DND-41 (cell line): ENCODE measurements at places on chromosomes 6 and 20.

DNA sequence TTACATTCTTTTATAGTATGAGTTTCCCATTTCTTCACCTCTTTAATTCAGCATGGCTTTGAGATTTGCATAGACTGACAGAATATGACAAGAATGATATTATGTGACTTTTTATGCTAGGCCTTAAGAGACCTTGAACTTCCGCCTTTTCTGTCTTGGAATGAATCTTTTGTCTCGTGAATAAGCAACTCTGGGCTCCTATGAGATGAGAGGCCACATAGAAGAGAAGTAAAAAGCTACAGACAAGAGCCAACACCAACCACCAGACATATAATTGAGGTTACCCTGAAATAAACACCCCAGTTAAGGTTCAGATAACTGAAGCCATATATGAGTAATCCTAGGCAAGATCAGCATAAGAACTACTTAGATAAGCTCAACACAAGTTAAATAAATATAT, 600.8 kb downstream of the MEI4 start:
- DNase-seq = no peak

GRCh38 chr6:81999270-81999669, 246.8 kb upstream of the TENT5A start:
- no peak for DNase-seq

- DNase-seq = no peak
Observed at GRCh38 chr6:135962731-135963130, 111.2 kb downstream of the PDE7B start.

- no peak for DNase-seq
Observed at GRCh38 chr6:99138445-99138844, 190.7 kb upstream of the FBXL4 start.

DNA sequence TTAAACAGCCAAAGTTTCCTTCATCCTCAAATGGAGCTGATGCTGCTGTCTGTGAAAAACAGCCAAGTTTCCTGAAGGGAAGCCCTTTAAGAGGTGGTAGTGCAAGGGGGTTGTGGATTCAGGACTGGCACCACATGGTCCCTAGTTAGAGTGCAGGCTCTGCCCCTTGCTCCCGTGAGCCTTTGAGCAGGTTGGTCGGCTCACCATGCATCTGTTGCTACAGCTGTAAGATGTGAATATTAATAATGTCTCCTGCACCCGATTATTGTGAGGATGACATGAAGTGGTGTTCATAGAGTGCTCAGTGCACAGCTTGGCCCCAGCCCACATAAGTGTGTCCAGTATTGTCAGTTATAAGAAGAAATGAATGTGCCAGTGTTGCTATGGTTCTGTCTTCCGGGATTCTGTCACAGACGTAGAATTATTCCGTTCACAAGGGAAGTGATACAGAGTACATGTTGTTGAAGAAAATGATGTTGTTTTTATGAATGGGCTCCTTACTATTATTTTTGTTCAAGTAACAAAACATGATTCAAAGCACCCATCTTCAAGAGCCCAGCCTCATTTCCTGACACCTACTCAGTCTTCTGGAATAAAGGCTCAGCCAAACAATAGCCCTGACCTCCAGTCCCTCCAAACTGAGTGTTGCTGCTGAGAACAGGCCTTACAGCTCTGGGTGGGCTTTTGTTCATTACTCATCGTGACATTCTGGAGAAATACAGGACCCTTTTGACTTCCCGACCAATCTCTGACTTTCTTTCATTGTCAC, 2.9 kb upstream of the PKIG start:
- no peak for DNase-seq

GRCh38 chr6:108546079-108547049, 14.4 kb upstream of the FOXO3 start:
- no peak for DNase-seq

GRCh38 chr6:108796875-108797274, 51.3 kb upstream of the ARMC2 start:
- no peak for DNase-seq

DNA sequence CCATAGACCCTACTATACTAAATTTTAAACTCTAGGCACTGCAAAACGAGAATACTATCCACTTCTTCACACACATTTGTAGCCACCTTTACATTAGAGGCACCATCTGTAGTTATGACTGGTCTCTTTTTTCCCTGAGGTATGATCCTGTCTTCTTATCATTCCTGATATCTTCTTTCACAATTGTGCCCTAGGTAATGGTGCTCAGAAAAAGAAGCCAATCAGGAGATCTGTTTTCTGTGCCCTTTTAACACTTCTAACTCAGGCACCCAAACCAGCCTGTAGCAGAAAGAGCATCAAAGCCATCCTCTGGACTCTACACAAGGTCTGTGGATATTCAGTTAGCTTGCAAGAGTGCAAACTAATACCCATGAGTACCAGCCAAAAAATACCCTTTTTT, 149.7 kb upstream of the SGK1 start:
- no peak for DNase-seq

- no peak for DNase-seq
Observed at GRCh38 chr6:138503881-138504680, 4.8 kb upstream of the NHSL1 start.

GRCh38 chr20:25100914-25101313, 19.0 kb upstream of the VSX1 start:
- no peak for DNase-seq

DNA sequence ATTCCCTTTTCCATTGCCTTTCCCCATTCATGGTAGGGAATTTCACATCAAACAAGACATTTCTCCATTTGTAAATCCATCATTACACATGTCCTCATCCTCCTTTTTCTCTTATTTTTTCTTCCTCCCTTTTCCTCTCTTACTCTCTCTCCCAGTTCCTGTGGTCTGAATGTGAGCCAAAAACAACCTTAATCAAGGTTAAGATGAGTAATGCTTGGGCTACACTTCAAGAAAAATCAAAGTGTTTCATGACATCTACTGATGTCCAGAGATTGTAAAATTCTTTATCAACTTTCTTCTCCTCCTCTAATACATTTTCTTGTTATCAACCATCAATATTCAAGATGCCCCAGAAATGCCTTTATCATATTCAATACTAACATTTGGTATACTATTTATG, 208.0 kb upstream of the PRND start:
- no peak for DNase-seq

- DNase-seq = no peak
Observed at GRCh38 chr6:95328231-95328630, 249.1 kb upstream of the MANEA start.

GRCh38 chr6:11636121-11636520, 98.6 kb downstream of the TMEM170B start:
- DNase-seq = no peak

DNA sequence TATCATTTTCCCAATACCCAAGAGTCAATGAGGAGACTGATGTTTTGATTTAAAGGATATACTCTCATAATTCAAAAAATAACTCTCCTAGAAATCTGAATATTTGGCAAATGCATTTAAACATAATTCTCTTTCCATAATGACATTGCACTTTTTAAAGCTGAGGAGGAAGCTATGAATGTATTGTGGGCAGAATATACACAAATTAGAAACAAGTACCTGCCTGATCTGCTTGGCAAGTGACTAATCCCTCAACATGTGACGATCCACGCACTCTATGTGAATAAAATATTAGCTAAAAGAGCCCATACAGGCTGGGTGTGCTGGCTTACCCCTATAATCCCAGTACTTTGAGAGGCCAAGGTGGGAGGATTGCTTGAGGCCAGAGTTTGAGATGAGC, 88.3 kb upstream of the CCDC28A start:
- DNase-seq = no peak

DNA sequence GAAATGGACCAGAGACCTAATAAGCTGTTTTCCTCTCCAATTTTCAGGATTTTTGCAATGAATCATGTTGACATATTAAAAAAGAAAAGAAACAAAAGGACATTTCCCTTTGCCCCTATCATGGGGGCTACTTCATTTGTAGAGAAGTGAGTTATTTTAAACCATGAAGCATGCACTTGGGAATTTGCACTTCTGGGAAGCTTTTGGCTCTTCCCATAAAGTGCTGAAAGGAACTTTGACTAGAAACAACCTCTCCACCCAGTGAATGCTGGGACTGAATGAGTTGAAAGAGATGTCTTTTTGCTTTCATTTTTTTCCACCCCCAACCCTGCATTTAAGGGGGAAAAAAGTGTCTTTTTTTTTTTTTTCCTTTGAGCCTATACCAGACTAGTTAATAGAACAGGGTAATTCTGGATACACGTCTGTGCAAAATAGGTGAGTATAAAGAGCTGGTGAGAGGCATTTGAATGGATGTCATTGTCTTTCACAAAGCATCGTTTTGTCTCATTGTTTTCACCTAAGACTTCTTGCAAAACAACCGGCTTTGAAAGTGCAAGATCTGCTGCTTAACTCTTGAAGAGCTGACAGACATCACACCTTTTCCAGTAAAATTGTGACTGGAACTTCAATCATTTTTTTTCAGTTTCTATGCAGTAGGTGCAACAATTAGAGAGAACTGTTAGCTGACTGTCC, 138.7 kb upstream of the BACH2 start:
- DNase-seq = no peak

GRCh38 chr6:48912503-48912902, 550.5 kb downstream of the MMUT start:
- DNase-seq = no peak

DNA sequence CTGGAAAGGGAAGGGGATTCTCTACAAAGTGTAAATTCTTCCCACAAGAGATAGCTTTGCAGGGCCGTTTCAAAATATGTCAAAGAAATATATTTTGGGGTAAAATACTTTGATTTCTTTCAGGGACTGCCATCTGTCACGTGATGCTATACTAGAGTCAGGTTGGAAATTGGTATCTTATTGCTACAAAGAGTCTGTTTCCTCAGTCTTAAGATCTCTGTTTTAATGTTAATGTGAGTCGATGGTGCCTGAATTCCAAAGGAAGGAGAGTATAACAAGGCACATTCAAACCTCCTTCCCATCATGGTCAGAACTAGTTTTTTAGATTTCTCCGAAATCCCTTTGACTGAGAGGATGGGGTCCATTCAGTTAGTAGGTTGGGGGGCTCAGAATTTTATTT, 36.3 kb upstream of the PDE7B start:
- no peak for DNase-seq

GRCh38 chr20:3014179-3014578, 29.2 kb upstream of the GNRH2 start:
- no peak for DNase-seq

GRCh38 chr6:129489215-129489765, 220.7 kb downstream of the ARHGAP18 start:
- no peak for DNase-seq

- DNase-seq = no peak
Observed at GRCh38 chr20:63267691-63268090, 4.9 kb upstream of the ARFGAP1 start.
